RPMI7951 (cell line): ENCODE measurements at places on chromosomes 12 and 14. TPM values are rescaled to one million over a fixed set of nuclear protein-coding genes. Genes with fewer than 3 reads are reported as not detected.

DNA sequence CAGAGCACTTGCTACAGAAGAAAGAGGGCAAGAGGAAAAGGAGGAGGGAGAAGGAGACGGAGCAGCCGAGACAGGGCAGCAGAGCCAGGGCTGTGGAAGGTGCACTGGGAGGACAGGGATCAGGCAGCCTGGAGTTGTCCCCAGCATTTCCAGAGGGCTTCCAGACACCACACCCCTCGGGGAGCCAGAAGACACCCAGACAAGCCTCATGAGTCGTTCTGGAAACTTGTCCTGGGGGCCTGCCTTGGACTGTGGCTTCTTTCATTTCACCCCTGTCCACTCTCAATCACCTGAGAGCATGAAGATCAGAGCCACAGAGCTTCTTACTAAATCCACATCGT lies 14.1 kb downstream of the CMKLR1 start:
- no peak for DNase-seq

The NID2 gene
- total RNA-seq = 29.8 and 35.0 TPM in 2 replicates

The PTPN6 gene
- total RNA-seq = 0.24 TPM in 1 of 2 replicates, not detected in the other

The VSIG10 gene
- 15.6 and 18.3 TPM in 2 replicates for total RNA-seq

The KRT72 gene
- total RNA-seq = not detected in 2 replicates

DNA sequence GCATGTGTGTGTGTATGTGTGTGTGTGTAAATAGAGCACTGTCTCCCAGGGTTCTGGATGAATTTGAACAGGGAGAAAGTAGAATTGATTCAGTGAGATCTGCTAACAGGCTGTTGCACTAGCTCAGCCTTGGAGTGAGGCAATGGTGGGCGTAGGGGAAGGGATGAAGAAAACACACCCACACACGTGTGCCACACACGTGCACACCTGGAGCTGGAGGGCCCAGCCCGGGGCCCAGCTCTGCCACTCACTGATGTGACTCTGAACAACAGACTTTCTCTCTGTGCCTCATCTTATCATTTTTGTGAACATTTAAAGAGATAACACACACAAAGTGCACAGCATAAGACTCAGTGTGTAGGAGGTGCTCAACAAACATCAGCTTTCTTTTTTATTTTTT lies 4.2 kb downstream of the ACACB start:
- no peak for DNase-seq
